ENCODE measurements at places on chromosomes 6 and 20.

- DNase-seq, result no peak
Measured at GRCh38 chr6:1089859-1090258, 222.0 kb upstream of the FOXQ1 start.

GRCh38 chr20:50023116-50023805 lies 40.5 kb downstream of the SNAI1 start:
- DNase-seq, result no peak

- no peak for DNase-seq
Measured at GRCh38 chr6:17098538-17098937, 3.3 kb upstream of the STMND1 start.

GRCh38 chr6:113112086-113112485 lies 745.1 kb upstream of the MARCKS start:
- DNase-seq, result no peak

DNA sequence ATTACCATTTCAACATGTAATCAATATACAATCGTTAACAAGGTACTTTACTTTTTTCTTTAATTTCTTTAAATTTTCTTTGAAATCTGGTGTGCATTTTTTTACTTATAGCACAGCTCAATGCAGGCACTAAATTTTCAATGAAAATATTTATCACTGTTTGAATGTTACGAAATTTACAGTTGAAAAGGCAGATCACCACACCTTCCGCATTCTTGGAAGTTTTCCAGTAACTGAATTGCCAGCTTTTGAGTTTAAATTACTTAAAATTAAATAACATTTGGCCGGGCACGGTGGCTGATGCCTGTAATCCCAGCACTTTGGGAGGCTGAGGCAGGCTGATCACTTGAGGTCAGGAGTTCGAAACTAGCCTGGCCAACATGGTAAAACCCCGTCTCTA lies 309.9 kb downstream of the BMP7 start:
- DNase-seq, result no peak

GRCh38 chr6:7545316-7546019 lies 4.0 kb downstream of the DSP start:
- no peak for DNase-seq

Data from SHP77 (cell line).